Adrenal gland (tissue), 19 donors: ENCODE measurements at places on chromosomes 13 and 19. TPM values are rescaled to one million over a fixed set of nuclear protein-coding genes. Genes with fewer than 3 reads are reported as not detected.

The MAB21L1 gene
- 3.3 TPM for total RNA-seq

The TICAM1 gene
- 12.0 TPM for total RNA-seq

The PRMT1 gene
- 262 TPM for total RNA-seq

The GIPC1 gene
- 66.3 TPM for total RNA-seq

The CDC42EP5 gene
- 8.0 TPM for total RNA-seq

The CEBPA gene
- total RNA-seq = 5.3 TPM

The ELSPBP1 gene
- total RNA-seq = not detected

DNA sequence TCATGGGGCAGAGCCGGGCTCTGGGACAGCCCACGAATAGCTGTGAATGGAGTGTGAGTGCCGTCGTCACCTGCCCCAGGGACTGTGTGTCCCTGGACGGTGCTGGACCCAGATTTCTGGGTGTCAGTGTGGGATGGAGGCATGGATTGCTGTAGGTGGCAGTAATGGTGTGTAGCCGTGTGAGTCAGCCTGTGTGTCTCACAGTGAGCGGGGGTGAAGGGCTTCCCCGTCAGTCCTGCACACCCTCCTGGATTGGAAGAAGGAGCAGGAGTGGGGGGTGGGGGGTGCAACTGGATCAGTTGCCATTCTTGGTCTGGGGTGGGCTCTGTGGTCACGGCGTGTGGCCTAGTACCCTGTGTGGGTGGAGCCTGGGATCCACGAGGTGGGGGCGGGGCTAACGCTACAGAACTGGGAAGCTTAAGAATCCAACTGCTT lies 6.5 kb upstream of the LTBP4 start:
- peaks cover 8% of the 10 kb centered on the region for H3K27me3 ChIP-seq
- no peak overlapping the region for H3K27ac ChIP-seq
- no peaks in the 10 kb centered on the region for H3K36me3 ChIP-seq
- H3K4me3 ChIP-seq = no peak overlapping the region
- no peak for DNase-seq
- peaks cover 18% of the 10 kb centered on the region for H3K4me1 ChIP-seq

- H3K36me3 ChIP-seq = no peaks in the 10 kb centered on the region
- no peak overlapping the region for H3K4me3 ChIP-seq
- no peaks in the 10 kb centered on the region for H3K4me1 ChIP-seq
- H3K27ac ChIP-seq = no peak overlapping the region
These were observed 112.9 kb downstream of the TNFRSF19 start for GRCh38 chr13:23683084-23683483.

DNA sequence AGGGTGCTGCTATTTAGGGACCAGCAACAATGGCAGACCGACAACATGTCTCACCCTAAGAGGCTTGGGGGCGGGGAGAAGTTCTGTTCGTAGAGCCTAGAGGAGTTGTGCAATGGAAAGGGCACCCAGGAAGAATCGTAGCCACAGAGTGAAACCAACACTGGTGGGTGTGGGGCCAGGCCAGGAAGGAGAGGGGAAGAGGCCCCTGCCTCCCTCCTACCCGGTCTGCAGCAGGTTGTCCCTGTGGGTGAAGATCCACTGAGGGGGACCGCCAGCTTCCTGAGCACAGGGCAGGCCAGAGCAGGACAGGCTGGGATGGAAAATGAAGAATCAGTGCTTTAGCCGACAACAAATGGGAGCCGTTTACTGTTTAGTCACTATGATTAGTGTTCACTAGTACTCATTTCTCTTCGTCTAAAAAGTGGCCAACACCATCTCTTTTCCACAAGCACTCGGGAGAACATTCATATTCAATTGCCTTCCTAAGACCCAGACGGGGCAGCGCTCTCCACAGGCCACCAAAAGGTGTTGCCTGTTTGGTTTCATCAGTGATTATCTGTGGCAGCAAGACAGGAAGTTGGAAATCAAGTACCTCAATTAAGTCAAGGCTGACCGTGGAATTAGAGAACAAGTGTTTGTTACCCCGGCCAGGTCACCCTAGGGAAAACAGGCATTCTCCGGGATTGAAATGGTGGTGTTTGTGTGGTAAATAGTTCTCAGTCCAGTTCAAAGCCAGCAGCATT lies 1.1 kb upstream of the ATP11A start:
- H3K27me3 ChIP-seq = no peaks in the 10 kb centered on the region
- DNase-seq = peak; percentile 66
- H3K4me3 ChIP-seq = peak overlapping the region; percentile 81
- no peaks in the 10 kb centered on the region for H3K36me3 ChIP-seq

GRCh38 chr19:677601-678436 lies 1.6 kb downstream of the FSTL3 start:
- peak overlapping the region; percentile 48 for H3K27ac ChIP-seq
- DNase-seq = peak; percentile 51
- H3K27me3 ChIP-seq = no peaks in the 10 kb centered on the region
- peak overlapping the region; percentile 43 for H3K4me3 ChIP-seq

DNA sequence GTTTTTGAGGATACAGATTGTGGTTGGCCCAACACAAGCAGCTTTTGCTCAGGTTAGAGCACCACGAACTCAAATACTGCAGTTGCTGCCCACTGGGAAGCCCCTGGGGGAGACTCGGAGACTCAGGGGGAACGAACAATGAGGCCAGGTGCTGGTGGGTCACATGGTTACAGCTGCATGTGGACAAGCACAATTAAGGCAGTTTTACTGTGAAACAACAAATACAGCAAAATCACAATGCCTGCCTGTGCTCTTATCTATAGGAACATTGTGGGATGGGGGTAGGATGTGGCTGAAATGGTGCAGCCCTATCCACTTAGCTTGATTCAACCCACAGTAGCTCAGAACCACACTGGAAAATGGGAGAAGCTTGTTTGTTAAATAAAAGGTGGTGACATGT lies 119.7 kb upstream of the SPATA13 start:
- no peak for DNase-seq
- no peak overlapping the region for H3K27ac ChIP-seq
- H3K4me1 ChIP-seq = peaks cover 12% of the 10 kb centered on the region
- H3K27me3 ChIP-seq = no peaks in the 10 kb centered on the region
- no peaks in the 10 kb centered on the region for H3K36me3 ChIP-seq

GRCh38 chr13:94674609-94675348 lies 37.6 kb downstream of the SOX21 start:
- no peaks in the 10 kb centered on the region for H3K36me3 ChIP-seq
- H3K4me1 ChIP-seq = no peaks in the 10 kb centered on the region
- DNase-seq = peak; percentile 68
- H3K27ac ChIP-seq = no peak overlapping the region
- H3K4me3 ChIP-seq = no peak overlapping the region
- peaks cover 9% of the 10 kb centered on the region for H3K27me3 ChIP-seq

DNA sequence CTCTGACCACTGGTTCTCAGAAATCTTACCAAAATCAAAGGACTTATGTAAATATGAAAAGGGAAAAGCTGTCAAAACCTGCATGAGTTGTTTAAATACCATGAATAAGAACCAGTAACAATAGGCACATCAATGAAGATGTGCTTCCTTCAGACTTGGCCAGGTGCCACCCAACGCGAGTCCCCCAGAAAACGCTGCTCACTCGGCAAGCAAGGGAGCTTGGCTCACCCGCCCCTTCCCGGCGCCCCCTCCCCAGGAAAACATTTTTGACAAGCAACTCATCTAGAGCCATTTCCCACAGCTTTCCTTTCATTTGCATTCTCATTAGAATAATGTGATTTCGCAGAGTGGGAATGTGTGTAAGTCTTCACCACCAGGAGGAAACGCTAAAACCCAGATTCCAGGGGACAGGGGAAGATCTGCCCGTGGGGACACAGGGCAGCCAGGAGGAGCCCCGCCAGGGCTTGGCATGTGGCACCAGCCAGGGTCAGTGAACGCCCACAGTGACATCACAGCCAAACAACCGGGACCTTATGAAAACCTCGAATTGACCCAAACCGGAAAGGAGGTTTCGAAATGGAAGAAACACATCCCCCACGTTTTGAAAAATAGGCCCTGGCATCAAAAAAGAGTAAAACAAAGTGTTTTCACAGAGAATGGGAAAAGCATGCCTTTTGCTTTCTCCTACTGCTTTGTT lies 366.2 kb upstream of the TSHZ3 start:
- H3K36me3 ChIP-seq = no peaks in the 10 kb centered on the region
- no peaks in the 10 kb centered on the region for H3K4me1 ChIP-seq
- DNase-seq = no peak
- no peak overlapping the region for H3K27ac ChIP-seq

GRCh38 chr13:107874456-107874855 lies 340.9 kb downstream of the LIG4 start:
- H3K36me3 ChIP-seq = no peaks in the 10 kb centered on the region
- peaks cover 3% of the 10 kb centered on the region for H3K27me3 ChIP-seq
- no peaks in the 10 kb centered on the region for H3K4me1 ChIP-seq
- no peak overlapping the region for H3K4me3 ChIP-seq
- no peak for DNase-seq
- H3K27ac ChIP-seq = no peak overlapping the region

DNA sequence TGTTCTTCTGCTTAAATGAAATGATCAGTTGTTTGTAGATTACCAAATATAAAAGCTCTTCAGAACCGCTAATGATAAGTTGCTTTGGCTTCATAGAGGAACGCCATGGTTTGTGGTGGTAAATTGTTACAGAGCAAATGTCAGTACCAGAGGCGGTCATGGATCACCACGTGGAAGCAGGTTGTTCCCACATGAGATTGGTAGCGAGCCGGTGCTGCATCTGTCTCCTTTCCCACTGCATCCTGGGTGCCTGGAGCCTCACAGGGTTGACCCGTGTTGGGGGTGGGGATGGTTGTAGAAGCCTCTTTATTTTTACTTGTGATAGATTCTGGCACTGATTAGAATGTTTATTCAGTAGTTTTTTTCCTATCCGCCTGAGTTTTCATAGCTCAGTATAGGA lies 14.7 kb downstream of the GARRE1 start:
- DNase-seq = no peak
- peaks cover 16% of the 10 kb centered on the region for H3K4me1 ChIP-seq
- H3K27me3 ChIP-seq = no peaks in the 10 kb centered on the region
- no peak overlapping the region for H3K4me3 ChIP-seq
- H3K27ac ChIP-seq = no peak overlapping the region
- no peaks in the 10 kb centered on the region for H3K36me3 ChIP-seq

DNA sequence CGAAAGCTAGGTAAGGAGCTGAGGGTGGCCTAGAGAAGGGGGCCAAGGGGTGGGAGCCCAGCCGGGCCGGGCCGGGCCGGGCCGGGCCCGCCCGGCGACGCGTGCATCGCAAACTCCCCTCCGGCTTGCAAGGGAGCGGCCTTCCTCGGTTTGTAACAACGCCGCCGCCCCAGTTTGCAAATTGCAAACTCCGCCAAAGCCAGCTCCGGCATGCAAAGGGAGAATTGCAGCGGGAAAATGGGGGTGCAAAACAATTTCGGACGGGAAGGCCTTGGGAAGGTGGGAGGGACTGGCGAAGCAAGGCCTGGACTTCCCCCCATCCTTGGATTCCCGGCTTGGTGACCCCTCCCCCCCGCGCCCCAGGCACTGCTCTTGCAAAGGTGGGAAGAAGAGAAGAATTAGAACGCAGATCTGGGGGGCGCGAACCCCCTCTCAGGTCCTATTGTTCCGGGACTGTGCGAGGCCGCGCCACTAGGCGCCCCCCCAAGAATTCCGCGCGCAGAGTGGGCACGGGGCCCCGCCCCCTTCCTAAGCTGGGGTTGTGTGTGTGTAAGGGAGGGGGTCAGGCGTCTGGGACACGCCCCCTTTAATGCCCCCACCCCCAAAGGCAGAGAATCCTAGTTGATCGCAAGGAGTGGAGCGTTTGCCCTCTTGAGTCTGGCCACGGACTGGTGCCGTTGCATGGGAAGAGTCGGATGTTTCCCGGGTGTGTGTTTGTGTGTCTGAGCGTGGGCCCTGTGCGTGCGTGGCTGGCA lies 926 bp downstream of the PRR12 start:
- peaks cover 18% of the 10 kb centered on the region for H3K4me1 ChIP-seq
- no peaks in the 10 kb centered on the region for H3K27me3 ChIP-seq
- DNase-seq = peak; percentile 70
- no peaks in the 10 kb centered on the region for H3K36me3 ChIP-seq
- peak overlapping the region; percentile 62 for H3K4me3 ChIP-seq

DNA sequence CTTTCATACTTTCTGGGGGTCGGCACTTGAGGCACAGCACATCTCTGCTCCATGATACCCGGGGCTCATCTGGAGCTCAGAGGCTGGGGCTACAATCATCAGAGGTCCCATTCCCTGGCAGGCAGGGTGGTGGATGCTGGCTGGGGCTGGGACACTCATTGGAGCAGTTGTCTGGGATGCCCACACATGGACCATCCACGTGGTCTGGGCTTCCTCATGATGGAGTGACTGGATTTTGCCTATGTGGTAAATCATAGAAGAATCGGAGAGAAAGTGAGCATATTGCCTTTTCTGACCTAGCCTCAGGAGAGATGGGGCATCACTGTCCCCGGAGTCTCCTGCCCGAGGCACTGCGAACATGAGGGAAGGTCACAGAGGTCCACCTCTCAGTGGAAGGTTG lies 91.4 kb upstream of the IRS2 start:
- H3K4me1 ChIP-seq = peaks cover 13% of the 10 kb centered on the region
- no peak overlapping the region for H3K27ac ChIP-seq
- H3K27me3 ChIP-seq = no peaks in the 10 kb centered on the region

DNA sequence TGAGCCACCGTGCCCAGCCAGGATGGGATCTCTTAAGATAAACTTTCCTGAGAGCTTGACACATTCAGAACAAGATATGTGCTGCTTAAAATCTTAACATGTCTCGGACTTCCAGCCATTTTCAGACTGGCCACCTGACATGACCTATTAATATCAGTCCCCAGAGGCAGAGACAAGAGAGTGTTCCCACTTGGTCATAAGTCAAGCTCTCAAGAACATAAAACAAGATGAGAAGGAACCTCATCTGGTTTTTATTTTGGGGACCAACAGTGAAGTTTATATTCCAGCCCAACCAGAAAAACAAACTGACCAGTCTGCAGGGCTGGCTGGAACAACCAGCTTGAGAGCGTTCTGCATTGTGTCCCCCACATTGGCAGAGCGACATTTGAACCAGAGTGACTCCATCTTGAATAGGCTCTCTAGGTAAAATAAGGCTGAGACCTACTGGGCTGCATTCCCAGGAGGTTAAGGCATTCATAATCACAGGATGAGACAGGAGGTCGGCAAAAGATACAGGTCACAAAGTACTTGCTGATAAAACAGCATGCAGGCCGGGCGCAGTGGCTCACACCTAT lies 21.8 kb upstream of the PLEKHF1 start:
- H3K27me3 ChIP-seq = no peaks in the 10 kb centered on the region
- no peaks in the 10 kb centered on the region for H3K4me1 ChIP-seq
- no peak overlapping the region for H3K4me3 ChIP-seq
- no peaks in the 10 kb centered on the region for H3K36me3 ChIP-seq

- DNase-seq = no peak
- H3K4me1 ChIP-seq = no peaks in the 10 kb centered on the region
- no peaks in the 10 kb centered on the region for H3K27me3 ChIP-seq
- H3K36me3 ChIP-seq = peaks cover 42% of the 10 kb centered on the region
- H3K4me3 ChIP-seq = no peak overlapping the region
These were observed 6.6 kb downstream of the ZNF599 start for GRCh38 chr19:34766386-34766785.

- H3K4me1 ChIP-seq = no peaks in the 10 kb centered on the region
- H3K27me3 ChIP-seq = no peaks in the 10 kb centered on the region
- DNase-seq = peak; percentile 71
- H3K27ac ChIP-seq = peak overlapping the region; percentile 89
These were observed 1.0 kb upstream of the TYROBP start for GRCh38 chr19:35908973-35909683.

- no peak overlapping the region for H3K4me3 ChIP-seq
- no peak overlapping the region for H3K27ac ChIP-seq
- no peaks in the 10 kb centered on the region for H3K36me3 ChIP-seq
- no peaks in the 10 kb centered on the region for H3K27me3 ChIP-seq
These were observed 48.8 kb upstream of the INTS6 start for GRCh38 chr13:51501592-51502152.
